ENCODE measurements at places on chromosomes 4 and X.
A peak's percentile ranks its signal among the peaks of the same experiment; 100 is the strongest.

GRCh38 chr4:101044766-101045165, 302.6 kb downstream of the PPP3CA start:
- DNase-seq: no peak

- no peak for DNase-seq
These were observed 59.4 kb downstream of the TMPRSS11F start for GRCh38 chr4:68070302-68070701.

GRCh38 chr4:17613761-17614415, 553 bp upstream of the MED28 start:
- no peak for DNase-seq

- DNase-seq: no peak
These were observed 21.9 kb downstream of the PTTG2 start for GRCh38 chr4:37981844-37982720.

DNA sequence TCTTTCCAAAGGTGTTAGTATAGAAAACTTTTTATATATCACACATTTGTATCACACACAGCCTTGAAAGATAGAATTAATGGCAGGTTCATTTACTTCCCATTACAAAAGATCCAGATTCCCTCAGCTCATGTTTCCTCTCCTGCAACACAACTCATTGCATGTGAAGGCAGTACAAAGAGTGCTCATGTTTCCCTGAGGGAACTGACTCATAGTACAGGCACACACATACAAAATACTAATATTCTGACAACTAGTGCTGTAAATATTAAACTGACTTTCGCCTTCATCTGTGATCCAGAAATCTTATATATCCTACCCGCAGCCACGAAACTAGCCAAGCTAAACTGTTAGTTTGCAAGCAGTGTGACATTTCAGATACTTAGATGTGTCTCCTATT, 819.8 kb upstream of the PCDH7 start:
- DNase-seq: no peak

DNA sequence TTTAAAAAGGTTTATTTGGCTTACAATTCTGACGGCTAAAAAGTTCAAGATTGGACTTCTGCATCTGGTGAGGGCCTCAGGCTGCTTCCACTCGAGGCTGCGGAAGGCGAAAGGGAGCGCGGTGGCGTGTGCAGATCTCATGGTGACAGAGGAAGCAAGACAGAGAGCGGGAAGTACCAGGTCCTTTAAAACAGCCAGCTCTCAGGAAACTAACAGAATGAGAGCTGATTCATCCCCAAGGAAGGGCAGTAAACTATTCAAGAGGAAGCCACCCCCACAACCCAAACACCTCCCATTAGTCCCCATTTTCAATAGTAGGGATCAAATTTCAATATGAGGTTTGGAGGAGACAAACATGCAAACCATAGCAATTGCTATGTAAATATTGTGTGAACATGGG, 2144.2 kb upstream of the AGA start:
- no peak for DNase-seq

DNA sequence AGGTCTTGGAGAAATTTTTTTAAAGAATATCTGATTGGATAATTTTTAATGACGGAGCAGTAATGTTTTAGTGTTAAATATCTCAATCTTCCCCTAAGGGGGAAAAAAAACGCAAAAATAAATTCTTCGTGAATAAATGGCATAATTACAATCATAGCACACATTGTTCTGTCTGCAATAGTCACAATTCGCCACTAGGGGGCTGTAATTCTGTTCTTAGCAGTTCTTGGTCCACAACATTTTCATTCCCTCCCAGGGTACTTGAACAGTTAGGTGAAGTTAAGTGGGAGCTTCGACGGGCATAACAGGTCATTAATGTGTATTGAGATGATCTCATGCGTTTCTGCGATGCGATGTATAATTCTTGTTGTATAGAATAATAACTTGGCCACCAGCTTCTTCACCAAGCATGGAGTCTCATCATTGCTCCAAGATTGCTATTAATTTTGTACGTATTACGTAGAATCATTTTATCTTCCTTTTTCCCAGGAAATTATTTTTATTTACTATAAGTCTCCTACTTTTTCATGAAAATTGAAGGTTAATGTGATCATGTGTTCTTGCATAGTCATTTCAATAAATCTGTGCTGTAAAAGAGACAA, 27.2 kb downstream of the HTR2C start:
- DNase-seq: peak; percentile 20

DNA sequence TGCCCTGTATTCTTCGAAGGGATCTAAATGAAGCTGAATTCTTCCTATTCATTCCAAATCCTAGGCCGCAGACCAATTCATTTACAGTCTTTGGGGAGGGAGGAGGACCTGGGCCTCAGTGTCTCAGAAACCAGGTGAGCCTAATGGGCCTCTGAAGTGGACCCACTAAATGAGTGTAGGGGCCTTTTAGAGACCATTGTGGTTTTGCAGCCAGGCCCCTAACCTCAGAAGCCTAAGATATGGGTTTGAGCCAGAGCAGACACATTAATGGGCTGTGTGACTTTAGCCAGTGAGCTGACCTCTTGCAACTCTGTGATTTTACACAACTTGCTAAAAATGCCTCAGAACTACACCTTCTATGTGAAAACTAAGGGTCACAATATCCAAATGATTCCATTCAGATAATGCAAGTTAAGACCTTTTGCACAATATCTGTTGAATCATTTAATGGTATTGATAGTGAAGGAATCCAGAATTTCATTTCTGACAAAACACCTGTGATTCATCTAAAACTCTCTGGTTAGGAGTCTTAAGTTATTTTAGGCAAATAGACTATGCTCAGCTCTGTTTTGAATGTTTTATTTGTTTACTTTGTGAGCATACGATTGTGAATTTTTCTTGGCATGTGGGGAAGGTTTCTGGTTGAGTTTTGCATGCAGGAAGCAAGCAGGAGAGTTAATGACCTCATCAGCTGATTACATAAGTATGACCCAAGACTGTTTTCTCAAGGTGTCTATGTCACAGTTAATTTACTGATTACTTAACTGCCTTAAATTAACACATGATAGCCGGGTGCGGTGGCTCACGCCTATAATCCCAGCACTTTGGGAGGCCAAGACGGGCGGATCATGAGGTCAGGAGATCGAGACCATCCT, 75.0 kb downstream of the EVC start:
- no peak for DNase-seq

- no peak for DNase-seq
These were observed 54.3 kb downstream of the CHRDL1 start for GRCh38 chrX:110741213-110741796.

DNA sequence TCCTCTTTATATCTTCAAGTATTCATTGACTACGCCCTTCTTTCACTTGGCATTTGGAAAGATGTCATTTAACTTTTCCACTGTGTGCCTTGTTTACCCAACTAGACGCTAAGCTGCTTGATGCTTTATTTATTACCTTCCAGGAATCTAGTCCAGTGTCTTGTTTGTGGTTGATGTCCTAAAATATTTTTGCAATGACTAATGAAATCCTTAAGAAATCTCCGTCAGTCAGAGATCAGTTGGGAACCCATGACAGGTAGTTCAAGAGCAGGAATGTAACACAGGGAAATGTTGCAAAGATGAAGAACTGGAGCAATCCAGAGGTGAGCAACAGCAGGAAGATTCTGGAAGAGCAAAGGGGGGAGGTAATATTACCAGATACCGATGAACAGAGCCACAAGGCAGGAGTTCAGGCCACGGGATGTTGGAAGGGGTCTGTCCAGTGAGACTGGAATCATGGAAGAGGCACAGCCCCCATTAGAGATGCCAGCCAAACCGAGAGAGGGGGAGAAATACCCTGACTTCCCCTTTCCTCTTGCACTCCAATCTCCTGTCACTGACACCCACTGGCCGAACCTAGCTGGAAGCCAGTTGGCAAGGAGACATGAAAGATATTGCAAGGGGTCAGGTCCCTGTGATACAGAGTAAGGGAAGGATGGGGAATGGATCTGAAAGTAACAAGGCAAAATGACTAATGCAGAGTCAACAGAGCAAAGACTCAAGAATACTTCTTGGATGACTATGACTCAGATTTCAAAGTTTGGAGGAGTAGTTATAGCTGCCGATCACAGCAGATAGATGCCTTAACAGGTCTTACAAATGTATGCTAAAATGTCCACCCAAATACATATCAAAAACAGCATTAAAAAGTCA, 62.7 kb upstream of the PHKA2 start:
- DNase-seq: no peak

DNA sequence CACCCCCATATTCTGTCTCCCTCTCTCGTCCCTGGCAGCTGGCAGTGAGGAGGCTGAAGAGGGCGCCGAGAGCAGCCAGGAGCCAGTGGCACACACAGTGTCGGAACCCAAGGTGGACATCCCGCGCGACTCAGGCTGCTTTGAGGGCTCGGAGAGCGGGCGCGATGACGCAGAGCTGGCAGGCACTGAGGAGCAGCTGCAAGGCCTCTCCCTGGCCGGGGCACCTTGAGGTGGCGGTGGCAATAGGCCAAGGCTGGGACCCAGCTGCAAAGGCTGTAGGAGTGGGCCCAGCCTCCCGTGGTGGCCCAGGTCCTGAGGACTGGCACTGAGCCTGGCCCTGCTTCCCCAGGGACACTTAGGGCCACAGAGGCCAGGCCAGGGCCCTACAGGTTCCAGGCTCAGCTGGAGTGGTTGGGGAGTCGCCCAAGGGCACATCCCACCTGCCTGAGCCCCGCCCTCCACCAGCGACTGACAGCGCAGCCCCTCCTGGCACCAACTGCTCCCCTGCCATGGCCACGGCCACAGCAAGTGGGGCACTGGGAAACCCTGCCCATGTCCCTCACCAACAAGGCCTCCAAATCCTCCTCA, 13.9 kb downstream of the SASH3 start:
- no peak for DNase-seq

DNA sequence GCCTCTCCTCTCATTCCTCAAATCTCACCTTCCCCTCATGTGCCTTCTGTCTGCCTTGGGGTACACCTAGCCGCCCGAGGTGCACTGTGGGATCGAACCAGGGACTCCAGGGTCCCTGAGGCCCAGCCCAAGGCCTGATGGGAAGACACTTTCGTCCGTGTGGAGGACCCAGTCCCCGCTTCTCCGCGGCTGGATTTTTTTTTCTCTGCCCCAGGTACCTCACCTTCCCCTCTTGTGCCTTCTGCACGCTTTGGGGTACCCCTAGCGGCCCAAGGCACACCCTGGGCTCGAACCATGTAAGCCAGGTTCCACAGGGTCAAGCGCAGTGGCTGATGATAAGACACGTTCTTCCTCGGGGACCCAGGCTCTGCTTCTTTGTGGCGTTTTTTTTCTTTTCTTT, 530.7 kb downstream of the CWH43 start:
- DNase-seq: no peak

DNA sequence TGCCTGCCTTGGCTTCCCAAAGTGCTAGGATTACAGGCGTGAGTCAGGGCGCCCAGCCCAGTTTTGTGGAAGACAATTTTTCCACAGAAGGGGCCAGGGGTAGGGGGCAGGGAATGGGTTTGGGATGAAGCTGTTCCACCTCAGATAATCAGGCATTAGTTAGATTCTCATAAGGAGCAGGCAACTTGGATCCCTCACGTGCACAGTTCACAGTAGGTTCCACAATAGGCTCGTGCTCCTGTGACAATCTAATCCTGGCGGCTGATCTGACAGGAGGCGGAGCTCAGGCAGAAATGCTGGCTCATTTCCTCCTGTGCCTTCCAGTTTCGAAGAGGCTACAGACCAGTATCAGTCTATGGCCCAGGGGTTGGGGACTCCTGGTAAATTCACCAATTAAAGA, 491.6 kb upstream of the AADAT start:
- peak; percentile 31 for DNase-seq

- DNase-seq: no peak
These were observed 303.7 kb downstream of the ARHGAP24 start for GRCh38 chr4:85778632-85779131.

- peak; percentile 55 for DNase-seq
These were observed 99.5 kb downstream of the PPP2R2C start for GRCh38 chr4:6372649-6373525.

- DNase-seq: no peak
These were observed 51.9 kb downstream of the CCNI start for GRCh38 chr4:77023920-77024319.

- no peak for DNase-seq
These were observed 26.3 kb downstream of the AFF1 start for GRCh38 chr4:86961116-86961515.

- DNase-seq: no peak
These were observed 137.8 kb upstream of the RBPJ start for GRCh38 chr4:26183017-26183416.

DNA sequence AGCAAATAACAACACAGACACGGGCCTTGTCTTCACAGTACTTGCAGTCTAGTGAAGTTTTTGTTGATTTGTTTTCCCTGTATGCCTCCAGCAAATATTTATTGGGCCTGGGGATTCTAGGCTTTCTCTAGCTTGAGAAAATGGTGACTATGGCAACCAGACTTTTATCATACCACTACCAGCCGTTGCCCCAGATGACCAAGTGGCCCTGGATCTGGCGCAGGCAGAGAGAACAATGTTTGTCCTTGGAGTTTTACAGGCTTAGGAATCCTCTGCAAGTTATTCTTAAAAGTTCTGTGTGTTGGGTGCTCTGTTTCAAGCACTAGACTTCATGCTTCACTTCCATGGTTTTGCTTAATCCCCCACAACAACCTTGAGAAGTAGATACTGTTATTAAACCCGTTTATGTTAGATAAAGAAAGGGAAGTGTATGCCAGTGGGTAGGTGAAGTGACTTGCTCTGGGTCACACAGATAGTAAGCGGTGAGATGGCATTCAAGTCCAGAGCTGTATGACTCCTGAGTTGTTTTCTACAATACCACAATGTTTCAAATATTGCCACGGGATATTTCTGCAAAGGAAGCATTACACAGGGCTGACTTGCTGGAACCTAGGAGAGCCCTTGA, 94.6 kb downstream of the AKAP4 start:
- no peak for DNase-seq

GRCh38 chr4:23828020-23828715, 61.7 kb downstream of the PPARGC1A start:
- DNase-seq: no peak

- no peak for DNase-seq
These were observed 127.2 kb downstream of the ARHGEF9 start for GRCh38 chrX:63657821-63658220.

DNA sequence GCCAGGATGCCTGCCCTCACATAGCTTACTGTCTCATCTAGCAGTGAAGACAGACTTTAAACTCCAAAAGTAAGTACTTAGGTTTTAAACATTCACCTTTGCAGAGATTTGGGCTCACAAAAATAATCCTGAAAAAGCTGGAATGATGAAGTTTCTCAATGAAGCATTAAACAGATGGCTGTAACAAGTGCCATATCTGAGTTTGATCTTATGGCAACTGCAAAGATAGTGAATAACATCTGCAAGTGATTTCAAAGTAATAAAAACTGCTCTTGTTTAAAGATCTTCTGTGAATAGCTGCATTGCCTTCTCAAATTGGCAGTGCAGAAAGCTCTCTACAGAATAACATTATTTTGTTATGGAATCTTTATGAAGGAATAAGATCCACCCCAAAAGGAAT, 271.2 kb upstream of the SMIM31 start:
- DNase-seq: no peak

- no peak for DNase-seq
These were observed 503.2 kb upstream of the CTSO start for GRCh38 chr4:156456830-156457229.

DNA sequence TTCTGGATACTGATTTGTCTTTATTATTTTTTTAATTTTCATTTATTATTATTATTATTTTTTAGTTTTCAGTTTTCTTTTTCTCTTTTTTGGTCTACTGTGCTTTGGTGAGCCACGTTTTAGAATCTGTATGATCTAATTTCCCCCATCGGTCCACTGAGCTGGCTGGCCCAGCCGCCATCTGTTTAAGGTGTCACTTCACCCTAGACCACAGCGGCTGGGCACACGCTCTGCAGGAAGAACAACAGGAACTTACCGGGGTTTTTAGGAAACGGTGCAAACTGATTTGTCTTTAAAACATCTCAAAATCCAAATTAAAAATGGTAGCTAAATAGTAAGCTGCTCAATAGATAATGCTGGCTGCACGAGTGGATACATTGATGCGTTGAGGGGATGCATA, 48.8 kb upstream of the AMOT start:
- no peak for DNase-seq

All from WTC11 (cell line).